Fibroblast of skin of back (primary cell): ENCODE measurements at places on chromosomes 1 and 21.

GRCh38 chr1:19312782-19313635, 883 bp downstream of the SLC66A1 start:
- no peak for DNase-seq

DNA sequence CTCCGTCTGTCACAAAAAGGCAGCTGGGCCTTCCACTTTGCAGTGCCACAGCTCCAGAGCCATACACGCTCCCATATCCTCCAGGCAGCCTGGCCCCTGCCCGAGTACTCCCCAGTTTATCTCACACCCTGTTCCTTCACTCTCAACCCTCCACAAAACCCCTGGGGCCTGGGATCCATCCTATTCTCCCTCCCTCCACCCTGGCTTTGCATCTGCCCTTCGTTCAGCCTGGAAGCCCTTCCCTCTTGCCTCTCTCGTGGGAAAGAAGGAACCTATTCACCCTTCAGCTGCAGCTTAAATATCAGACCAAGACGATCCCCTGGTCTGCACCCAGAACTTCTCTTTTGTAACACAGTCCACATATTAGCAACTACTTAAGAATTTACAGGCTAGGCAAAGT, 56.7 kb downstream of the CAMK2N1 start:
- DNase-seq = no peak

DNA sequence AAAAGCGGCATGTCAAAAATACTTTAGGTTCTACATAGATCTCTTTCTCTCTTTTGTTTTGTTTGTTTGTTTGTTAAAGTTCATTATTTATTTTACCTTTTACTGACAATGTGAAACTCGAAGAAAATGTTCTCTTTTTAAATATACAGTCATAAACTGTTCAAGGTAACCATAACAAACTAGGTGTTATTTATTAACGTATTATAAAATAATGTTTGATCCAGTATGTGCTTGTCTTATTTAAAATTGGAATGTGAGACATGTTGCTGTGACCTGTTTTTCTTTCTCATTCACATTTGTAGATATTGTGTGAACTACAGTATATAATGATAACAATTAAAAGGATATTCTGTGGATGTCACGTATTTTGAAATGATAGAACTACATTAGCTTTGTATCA, 5.9 kb upstream of the LEPR start:
- DNase-seq = no peak

- no peak for DNase-seq
These were observed 2.8 kb downstream of the USP21 start for GRCh38 chr1:161162052-161162451.

DNA sequence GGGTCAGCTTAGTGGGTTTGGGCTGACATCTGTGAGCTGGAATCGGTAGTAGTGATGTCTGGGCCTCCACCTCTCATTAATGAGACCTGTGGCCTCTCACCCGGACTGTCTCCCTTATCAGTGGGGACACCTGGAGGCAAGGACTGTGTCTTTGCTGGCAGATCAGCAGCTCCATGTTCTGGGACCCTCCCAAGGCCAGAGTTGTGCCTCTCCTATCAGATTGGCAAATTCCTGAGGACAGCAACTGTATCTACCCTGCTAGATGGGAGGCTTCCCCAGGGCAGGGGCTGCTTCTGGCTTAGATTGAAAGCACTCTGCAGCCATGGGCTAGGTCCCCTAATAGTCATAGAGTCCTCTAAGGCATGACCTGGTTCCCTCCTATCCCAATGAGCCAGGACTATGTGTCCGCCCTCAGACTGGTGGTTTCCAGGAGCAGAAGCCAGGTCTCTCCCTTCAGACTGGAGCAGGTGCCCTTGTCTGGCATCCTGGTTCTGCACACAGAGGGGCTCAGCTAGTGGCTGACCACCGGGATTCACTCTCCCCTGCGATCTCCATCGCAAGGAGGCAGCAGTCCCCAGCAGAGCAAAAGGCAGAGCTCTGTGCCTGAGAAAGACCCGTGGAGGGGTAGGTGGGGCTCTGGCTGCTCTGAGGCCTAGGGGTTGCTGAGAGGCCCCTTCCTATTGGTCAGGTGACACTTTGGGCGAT, 5.8 kb downstream of the DRAXIN start:
- no peak for DNase-seq

DNA sequence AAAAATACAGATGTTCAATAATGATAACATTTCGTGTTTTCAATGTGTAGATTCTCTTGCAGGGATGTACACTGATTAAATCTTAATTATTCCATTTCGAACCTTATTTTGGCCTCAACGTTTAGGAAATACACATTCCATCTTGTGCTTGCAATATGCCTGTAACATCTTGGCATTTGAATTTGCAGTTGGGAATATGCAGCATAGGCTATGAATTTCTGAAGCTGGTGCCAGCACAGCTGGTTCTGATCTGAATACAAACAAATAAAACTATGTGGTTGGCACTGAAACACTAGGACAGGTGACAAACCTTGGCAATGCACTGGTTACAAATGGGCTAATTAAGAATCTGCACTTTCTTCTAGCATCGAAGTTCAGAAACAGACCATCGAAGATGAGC, 108.4 kb downstream of the ERG start:
- no peak for DNase-seq

GRCh38 chr1:46747683-46748288, 28.9 kb upstream of the EFCAB14 start:
- peak; percentile 38 for DNase-seq

GRCh38 chr1:184051138-184051484, 419 bp upstream of the TSEN15 start:
- DNase-seq = no peak

DNA sequence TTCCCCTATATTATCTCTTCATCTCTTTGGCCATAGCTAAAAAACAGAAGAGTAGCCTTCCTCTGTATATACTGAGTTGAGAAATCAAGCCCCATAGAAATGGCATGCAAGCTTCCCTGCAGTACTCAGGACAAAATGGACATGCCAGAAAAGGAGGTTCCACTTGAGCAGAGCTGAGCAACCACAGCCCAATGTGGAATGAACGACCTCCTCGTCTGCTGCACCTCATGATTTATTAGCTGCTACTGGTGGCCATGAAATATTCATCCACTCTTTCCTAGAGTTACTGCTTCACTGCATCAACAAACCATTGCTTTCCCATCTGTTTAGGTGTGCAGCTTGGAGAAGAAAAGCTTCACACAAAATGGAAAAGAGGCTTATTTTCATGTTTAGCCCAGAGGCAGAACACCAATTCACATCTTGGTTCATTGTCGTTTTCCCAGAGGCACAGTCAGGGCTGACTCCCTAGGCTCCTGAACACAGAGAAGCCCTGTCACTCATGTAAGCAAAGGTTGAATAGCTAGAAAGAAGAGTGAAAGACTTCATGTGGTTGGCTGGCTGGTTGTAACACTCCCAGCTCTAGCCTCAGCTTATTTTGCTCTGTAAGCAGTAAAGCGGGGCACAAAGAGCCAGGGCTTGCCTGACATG, 148.0 kb downstream of the TSEN15 start:
- DNase-seq = no peak

- peak; percentile 77 for DNase-seq
These were observed 29.4 kb upstream of the RNPC3 start for GRCh38 chr1:103496014-103496635.

GRCh38 chr1:192747943-192748342, 60.9 kb upstream of the RGS2 start:
- peak; percentile 15 for DNase-seq

- DNase-seq = no peak
These were observed 8.7 kb downstream of the TOR3A start for GRCh38 chr1:179090522-179090921.

DNA sequence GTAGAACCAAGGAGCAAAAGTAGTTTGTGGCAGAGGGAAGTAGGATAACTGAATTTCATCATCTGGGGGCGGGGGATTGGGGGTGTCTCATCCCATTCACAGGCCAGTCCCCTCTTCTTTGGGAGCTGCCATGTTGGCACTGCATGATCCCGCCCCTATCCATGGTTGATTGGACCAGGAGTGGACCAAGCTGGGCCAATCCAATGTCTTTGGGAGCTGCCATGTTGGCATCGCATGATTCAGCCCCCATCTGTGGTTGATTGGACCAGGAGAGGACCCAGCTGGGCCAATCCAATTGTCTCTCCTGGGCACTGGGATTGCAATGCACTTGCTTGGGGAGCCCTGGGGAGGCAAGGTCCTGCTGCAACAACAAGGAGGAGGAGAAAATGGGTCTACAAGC, 12.3 kb upstream of the ALPL start:
- DNase-seq = no peak

- DNase-seq = no peak
These were observed 3.9 kb downstream of the RPS6KC1 start for GRCh38 chr1:213054733-213055591.

GRCh38 chr1:24981631-24982005, 51.5 kb upstream of the RUNX3 start:
- DNase-seq = no peak

- DNase-seq = no peak
These were observed 27.6 kb downstream of the PBX1 start for GRCh38 chr1:164586591-164586990.

DNA sequence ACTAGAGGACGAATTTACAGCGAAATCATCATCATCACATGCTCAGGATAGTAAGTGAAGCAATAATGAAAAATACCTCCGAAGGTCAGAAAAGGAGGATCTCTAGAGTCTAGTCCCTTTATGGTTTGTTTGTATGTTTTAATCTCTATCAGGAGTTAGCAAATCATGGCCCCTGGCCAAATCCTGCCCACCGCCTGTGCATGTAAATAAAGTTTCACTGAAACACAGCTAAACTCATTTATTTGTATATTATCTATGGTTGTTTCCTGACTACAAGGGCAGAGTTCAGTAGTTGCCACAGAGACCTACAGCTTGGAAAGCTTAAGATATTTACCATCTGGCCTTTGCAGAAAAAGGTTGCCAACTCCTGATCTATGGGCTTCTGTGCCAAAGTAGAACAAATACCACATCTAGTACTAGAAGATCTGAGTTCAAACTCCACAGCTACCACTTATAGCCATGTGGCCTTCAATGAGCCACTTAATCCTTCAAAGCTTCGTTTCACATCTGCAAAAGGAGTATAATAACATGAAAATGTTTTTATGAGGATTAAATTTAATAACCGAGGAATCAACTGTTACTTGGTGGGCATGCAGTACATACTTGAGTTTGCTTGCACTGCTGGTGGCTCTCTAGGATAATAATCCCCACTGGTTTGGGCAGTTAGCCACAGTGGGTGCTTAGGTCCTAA, 94.0 kb upstream of the KIF26B start:
- DNase-seq = no peak

DNA sequence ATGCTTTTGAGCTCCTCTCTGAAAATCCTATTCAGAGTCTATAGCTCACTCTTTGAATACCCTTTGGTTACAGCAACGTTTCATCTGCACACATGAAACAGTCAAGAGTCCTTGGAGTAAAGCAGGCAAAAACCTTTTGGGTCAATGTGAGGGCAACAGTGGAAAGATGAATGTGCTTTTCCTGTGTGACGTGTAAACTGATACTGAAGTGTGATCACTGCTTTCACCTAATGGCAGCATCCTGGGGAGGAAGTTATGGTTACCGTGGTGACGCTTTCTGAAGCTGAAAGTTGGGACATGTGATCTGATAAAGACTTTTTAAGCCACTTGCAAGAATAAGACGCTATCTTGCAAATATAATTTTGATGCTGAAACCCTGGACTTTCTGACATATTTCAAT, 160.0 kb downstream of the SEC16B start:
- DNase-seq = no peak

DNA sequence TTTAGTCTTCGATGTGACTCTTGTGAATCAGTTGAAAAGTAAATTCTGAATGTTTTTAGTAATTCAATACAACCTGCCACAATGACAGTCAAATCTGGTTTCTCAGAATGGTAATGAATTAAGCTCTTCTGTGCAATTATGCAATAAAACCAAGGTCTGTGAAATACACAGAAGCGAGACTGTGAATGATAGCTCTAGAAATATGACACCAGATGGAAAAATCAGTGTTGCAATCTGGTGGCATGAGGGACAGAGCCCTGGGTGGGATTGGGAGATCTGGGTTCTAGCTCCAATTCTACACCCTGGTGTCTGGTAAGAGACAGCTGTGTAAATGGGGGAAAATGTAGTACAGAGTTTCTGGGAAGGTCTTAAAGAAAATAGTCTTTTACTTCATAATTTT, 586.4 kb upstream of the ZRANB2 start:
- DNase-seq = peak; percentile 41

DNA sequence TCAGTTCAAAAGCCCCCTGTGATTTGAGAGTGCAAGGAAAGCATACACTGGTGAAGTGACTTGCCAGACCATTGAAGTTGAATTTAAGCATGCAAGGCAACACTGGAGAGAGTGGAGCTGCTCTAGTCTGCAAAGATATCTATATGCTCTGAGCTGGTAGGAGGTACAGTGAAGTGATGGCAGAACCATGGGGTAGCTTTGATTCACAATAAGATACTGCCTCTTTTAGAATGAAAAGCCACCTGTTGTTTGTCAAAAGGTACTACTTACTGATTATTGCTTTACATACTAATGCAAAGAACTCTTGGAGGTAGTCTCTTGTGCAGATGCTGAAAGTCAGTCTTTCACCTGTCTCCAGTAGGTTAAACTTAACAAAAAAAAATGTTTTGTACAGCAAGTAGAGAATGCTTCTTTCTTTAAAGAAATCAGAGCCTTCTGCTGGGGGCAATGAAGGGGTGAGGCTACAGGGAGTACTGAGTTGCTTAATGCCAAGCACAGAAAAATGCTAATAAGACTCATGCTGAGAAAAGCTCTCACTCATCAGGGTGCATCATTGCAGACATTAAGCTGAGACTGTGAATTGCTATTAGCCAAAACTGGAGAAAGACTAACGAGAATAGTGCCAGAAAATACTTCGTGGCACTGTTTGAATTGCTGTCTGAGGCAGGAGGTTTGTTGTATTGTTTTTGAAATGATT, 1150.5 kb upstream of the TMPRSS15 start:
- no peak for DNase-seq

DNA sequence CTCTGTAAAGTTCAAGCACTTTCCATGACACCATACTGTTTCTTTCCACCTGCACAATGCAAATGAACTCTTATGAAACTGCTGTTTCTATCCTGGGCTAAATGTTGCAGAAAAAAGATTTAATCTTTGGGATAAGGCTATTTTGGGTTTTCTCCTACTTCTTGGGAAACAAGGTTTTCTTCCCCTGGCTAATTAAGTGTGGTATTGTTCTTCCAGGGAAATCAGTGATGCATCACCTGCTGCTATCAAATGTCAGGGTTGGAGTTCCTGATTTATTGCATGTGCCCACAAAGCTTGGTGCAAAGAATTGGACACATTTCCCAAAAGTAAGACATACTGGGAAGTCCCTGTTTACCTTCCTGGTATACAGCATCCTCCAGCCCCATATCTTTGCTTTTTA, 6.0 kb upstream of the RGS4 start:
- DNase-seq = no peak

GRCh38 chr1:43241413-43241836, 28.4 kb upstream of the TMEM125 start:
- peak; percentile 30 for DNase-seq

DNA sequence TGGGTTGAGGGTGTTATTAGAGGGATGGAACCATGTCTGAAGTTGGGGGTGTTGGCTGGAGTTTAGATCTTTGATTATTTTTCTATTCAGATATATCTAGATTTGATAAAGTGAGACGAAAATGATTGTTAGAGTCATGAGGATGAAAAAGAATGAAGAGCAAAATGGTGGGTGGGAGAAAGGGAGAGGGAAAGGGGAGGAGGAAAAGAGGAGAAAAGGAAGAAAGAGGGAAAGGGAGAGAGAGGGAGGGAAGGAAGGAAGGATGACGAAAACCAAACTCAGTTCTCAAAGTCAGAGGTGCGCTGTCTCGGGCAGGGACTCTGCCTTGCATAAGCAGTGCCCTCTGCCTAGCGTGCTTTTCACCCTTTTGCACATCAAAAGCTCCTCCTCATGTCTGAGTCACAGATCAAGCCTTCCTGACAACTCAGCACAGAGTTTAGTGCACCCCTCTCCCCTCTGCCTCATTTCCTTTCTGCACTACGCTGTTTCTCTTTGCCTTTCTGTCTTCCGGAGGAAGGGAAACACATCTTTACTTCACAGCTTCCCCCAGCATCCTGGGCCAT, 225.8 kb upstream of the PROX1 start:
- DNase-seq = peak; percentile 8
